ENCODE measurements at places on chromosomes 1 and 21.

- DNase-seq, result no peak
Observed at GRCh38 chr1:29912425-29912824, 676.1 kb downstream of the PTPRU start.

DNA sequence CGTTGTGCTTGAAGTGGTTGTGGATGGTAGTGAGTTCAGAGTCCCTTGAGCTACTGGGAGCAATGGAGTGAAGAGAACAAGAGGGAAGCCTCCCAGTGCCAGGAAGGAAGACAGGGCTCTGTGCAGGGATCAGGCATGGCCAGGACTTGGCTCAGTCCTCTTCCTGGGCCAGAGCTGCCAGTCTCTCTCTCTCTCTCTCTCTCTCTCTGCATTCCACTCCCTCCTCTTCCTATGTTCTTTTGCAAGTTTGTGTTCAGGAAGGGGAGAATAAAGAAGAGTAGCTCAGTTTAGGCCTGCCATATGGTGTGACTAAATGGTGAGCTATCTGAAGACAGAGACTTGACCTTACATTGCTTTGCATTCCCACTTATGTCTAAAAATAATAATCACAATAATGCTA lies 20.5 kb upstream of the RPTN start:
- no peak for DNase-seq

DNA sequence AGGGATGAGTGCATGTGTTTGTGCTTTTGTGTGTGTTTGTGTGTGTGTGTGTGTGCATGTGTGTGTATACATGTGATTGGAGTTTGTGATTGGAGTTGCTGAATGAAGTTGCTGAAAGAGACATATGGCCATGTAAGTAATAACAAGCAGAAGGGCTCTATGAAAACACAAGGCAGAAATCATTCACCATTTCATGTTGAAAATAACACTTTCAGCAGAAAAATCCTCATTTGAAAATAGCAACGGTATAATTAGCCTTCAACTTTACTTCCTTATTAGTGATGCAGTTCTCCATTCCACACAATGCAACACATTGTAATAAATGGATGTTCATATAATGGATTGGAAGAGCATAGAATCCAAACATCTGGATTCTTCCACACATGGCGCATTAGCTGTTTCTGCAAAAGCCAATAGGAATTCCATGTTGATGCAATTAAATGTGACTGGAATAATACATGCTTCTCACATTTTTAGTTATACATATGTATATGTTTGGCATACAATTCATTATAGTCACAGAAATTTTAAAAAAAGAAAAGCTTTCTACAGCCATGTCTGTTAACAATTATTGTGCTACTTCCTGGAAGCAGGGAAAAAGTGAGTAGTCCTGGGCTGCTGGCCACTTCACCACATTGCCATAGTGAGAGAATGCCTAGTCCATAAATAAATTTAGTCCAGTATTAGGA lies 538.0 kb downstream of the LTN1 start:
- no peak for DNase-seq

DNA sequence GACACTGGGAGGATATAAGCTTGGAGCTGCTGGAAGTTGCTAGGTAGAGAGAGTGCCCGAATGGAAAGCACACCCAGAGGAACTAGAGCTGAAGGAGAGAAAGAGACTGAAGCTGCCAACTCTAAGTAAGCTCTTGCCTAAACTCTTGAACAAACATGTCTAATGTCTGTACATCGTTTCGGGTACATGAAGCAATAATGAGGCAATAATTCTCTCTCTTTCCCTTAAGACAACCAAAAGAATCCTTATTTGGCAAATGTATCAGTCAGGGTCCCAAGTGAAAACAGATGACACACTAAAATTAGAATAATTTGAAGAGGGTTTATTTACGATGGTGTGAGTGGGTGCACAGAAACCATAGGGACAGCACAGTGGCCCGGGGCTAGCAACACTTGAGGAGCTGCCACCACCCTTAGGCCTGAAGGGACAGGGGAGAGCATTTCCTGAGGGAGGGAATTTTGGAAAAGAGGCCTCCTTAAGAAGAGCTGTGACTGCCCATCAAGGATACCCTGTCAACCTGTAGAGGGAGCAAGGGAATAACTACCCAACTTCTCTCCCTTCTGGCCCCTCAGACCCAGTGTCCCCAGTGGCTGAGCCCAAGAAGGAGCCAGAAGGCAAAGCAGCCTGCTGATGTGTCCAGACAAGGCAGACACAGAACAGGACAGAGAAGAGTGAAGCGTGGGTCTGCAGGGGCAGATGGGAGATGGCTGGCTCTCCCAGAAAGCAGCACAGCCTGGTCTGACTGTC lies 36.1 kb upstream of the KHDRBS1 start:
- DNase-seq, result no peak

DNA sequence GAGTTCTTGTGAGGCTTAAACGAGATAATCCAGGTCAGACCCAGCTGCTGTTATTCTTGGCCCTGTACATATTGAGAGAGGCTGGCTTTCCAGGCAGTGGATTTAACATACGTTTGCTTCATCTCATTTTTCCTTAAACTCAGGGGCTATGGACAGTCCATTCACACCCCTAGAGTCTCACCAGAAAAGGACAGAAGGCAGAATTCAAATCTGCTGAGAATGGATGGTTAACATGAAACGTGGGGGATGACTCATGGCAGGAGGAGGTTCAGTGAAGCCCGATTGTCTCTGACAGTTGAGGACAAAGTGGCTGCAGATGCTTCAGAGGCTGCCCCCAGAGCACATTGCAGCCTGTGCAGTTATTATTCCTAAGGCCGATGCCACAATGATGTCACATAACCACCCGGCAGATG lies 39.5 kb downstream of the TGFB2 start:
- DNase-seq, result no peak

GRCh38 chr1:97691325-97691724 lies 229.5 kb downstream of the DPYD start:
- no peak for DNase-seq

- DNase-seq, result no peak
Observed at GRCh38 chr1:38141483-38141882, 94.9 kb upstream of the POU3F1 start.

- DNase-seq, result no peak
Observed at GRCh38 chr1:204468766-204469302, 25.8 kb downstream of the PIK3C2B start.

DNA sequence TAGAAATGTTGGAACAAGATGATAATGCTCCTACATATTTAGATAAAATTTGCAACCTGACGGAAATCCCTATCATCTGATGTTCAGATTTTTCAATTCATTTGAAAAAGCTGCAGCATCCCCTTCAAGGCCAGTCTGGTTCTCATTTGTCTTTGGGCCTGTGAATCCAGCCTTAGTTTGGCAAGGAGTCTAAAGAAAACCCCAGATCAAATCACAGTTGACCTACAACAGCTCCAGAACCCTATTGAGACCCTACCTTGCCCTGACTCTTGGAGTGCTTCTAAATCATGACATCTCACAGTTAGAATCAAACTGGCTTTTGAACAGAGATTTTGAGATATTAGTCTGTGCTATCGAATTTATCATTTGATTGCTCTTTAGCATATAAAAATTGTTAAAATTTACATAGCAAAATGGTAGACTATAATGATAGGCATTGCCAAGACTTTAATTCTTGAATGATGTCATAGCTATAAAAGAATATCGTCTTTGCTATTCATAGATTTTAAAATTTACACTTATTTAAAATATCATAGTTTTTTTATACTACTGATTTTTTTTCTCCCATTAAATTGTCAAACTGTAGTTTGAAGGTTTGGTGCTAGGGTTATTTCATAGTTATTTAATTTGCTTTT lies 2.2 kb downstream of the PPP2R5A start:
- no peak for DNase-seq

GRCh38 chr1:178030467-178030866 lies 60.6 kb upstream of the SEC16B start:
- DNase-seq, result no peak

DNA sequence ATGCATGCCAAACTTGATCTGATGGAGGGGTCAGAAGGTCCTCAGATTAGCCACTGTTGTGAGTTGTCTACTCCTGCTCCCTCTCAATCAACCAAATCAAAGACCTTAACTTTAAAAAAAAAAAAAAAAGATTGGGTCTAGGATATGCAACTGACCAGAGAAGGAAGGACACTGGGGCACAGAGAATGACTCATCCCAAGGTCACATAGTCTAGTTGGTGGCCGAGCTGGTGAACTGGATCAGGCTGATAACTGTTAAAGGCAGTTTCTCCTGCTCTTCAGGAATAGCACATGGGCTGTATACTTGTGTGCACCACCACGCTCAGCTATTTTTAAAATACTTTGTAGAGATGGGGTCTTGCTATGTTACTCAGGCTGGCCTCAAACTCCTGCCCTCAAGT lies 14.8 kb upstream of the S100A7 start:
- no peak for DNase-seq

DNA sequence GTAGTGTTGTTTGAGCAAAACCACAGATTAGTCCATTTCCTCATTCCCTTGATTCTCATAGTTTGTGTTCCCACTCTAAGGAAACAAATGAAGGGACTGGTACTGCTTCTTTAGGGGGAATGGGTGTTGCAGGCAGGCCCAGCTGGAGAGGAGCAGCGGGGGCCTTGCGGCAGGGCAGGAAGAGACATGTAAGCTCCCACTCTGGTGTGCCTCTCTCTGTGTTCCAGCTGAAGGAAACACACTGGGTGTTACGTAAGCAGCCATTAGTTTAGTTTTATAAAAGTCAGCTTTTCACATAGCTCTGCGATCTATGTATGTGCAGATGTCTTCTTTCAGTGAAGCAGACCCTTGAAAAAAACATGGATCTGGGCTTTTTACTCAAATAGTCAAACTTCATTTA lies 99.5 kb downstream of the CACHD1 start:
- no peak for DNase-seq

- DNase-seq, result no peak
Observed at GRCh38 chr1:158248771-158249170, 5.5 kb upstream of the CD1A start.

DNA sequence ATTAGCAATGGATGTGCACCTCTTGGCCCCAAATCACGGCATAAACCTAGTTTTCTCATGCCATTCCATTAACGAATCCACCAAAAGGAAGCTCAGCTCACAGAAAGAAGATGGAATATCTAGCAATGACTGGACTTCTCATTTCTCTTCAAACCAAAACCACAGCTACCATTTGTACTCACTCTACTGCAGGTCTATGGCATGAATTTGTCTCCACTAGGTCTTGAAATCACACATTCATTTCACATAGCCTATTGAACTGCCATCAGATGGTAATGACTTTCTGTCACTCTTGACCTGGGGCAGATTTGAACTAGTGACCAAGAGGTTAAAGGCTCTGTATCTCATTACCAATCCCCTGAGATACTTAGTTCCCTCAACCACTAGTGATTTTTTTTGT lies 382.7 kb downstream of the DPYD start:
- DNase-seq, result no peak

- no peak for DNase-seq
Observed at GRCh38 chr1:167631386-167631935, 1.4 kb downstream of the RCSD1 start.
